ENCODE measurements at places on chromosomes 5 and 9.

- DNase-seq: no peak
Observed at GRCh38 chr9:75624998-75625397, 265.5 kb upstream of the PCSK5 start.

DNA sequence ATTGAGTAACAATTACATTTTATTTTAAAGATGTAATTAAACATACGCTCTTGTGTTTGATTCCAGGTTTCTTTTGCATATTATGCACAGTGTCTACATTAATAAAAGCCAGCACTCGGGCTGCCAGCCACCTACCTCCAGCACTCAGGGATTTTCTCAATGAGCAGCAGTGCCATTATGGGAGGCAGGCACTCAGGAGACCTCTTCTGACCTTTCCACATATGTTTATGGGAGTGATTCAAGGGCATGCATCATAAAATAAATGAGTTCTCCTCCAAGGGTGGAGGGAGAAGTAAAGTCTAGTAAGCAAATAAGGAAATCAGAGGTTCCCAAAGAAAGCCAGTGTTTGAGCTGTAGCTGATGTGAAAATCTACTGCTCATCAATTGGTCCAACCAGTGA, 119.8 kb upstream of the IRX2 start:
- DNase-seq: no peak

- DNase-seq: no peak
Observed at GRCh38 chr9:107465467-107466451, 23.8 kb downstream of the KLF4 start.

- no peak for DNase-seq
Observed at GRCh38 chr9:95887926-95888497, 12.5 kb downstream of the ERCC6L2 start.

GRCh38 chr5:137666461-137666850, 69.4 kb downstream of the KLHL3 start:
- DNase-seq: no peak

GRCh38 chr9:127449332-127449966, 1.8 kb downstream of the RPL12 start:
- DNase-seq: no peak

- no peak for DNase-seq
Observed at GRCh38 chr5:123124126-123124858, 35.3 kb downstream of the PRDM6 start.

DNA sequence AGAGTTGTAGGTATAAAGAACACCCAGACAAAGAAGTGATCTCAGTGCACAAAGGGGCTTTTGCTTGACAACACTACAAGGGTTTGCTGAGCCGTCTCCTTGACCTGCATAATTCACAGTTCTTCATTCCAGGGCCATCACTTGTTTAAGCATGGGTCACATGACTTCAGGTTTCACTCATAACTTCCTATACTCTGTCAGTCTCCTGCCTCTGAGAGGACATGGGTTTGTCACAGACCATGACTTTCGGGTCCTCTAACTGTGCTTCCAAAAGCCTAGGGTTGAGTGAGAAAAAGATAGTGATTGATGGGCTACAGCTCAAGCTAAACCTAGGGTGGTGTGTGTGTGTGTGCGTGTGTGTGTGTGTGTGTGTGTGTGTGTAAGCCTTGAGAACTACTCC, 166.4 kb downstream of the CDH6 start:
- no peak for DNase-seq

GRCh38 chr9:33153666-33154065, 13.5 kb downstream of the B4GALT1 start:
- no peak for DNase-seq

GRCh38 chr5:86858442-86858841, 240.7 kb downstream of the COX7C start:
- DNase-seq: no peak

- no peak for DNase-seq
Observed at GRCh38 chr5:163760498-163760897, 255.1 kb downstream of the MAT2B start.

DNA sequence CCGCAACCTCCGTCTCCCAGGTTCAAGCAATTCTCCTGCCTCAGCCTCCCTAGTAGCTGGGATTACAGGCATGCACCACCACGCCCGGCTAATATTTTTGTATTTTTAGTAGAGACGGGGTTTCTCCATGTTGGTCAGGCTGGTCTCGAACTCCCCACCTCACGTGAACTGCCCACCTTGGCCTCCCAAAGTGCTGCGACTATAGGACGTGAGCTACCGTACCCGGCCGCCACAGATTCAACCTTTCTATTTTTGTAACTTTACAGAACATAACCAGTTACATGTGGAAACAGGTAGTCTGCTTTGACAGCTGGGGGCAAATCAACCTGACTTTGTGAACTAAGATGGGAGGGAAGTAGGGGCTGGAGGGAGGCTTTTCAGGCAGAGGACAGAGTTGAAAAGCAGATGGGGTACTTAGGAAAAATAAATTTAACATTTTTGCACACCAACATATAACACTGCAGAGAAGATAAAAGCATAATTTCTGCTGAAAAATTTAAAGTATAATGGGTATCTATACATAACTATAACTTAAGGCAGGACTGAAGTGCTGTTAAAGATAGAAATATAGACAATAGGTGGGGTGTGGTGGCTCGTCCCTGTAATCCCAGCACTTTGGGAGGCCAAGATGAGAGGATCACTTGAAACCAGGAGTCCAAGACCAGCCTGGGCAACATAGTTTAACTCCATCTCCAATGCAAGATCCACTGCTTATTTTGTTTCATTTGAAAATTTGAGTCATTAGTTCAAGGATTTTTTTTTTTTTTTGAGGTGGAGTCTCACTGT, 5.1 kb downstream of the RPL37 start:
- DNase-seq: no peak

- no peak for DNase-seq
Observed at GRCh38 chr5:179199246-179199645, 139.1 kb downstream of the ZNF354C start.

DNA sequence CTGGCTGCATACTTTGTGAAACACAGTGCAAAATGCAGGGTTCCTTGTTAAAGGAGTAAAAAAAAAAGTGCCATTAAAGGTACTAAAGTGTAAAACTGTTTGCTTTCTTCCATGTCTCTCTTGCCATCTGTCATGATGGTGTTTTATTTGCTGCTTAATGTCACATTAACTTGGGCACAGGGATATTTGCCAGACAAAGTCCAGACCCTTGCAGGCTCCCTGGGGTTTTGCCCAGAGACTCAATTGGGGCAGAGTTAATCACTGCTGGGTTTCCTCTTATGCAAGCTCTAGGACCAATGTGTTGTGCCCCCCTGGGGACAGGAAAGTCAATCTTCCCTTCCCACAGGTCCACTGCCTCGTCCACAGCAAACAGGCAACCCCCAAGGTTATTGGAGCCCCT, 274.3 kb upstream of the SGCD start:
- DNase-seq: no peak

- DNase-seq: no peak
Observed at GRCh38 chr9:15157381-15157780, 149.6 kb downstream of the TTC39B start.

GRCh38 chr9:22813529-22813928, 366.9 kb downstream of the DMRTA1 start:
- no peak for DNase-seq

DNA sequence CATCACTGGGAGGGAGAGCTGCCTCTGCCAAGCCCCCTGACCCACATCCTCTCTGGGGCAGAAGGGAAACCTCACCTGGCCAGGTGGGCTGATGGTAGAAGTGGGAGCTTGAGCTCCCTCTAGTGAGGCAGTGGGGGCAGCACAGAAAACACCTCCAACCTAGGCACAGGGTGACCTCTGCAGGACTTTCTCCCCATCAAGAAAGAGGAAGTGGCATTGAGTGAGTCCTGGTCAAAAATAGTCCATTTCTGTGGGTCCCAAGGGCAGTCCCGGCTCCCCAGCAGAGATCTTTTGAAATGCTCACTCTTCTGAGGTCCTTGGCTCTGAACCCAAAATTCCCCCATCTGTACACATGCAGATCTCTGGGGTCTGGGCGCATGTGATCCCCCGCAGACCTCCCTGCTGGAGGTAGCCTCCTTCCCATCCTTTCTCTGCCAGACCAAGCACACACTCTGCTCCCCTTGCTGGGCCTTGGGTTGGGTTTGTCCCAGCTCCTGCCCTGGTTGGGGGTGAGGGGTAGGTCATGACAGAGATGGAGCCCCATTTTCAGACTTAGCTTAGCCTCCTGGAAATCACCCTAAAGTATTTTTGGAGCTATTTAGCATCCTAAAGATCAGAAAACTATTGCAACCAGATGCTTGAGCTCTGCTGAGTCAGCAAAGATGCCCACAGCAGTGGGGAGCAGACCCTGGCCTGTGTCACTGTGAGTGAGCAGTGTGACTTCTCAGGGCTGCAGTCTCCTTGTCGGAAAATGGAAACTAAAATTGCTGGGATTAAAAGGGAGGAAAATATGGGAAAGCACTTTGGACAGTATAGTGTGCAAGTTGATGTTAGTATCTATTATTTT, 41.6 kb upstream of the LCP2 start:
- DNase-seq: peak; percentile 29

- no peak for DNase-seq
Observed at GRCh38 chr5:51517838-51518237, 134.6 kb downstream of the ISL1 start.

DNA sequence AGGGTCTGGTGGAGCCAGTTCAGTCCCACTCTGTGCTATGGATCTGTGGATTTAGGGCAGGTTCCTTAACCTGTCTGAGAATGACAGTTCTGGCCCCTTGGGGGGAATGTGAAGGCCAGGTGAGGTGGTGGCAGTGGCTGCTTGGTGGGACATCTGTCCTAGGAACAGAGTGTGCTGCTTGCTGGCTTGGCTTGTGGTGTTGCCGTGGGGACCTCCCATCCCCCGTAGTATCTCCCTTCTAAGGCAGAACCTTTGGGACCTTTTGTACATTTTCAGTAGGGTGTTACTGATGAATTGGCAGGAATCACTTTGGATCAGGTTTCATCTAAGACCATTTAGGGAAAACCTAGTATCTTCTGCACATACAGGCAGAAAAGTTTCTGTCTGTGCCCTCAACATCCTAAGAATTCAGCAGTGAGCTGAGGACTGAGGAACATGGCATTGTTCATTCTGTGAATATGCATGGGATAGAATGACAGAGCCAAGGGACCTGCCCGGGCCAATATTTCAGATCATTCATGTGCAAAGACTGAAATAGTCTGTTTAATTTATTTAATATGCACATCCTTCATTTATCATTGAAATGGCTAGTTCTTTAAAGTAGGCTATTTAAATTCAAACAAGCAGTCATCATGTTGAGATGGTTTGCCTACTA, 64.6 kb downstream of the WNK2 start:
- DNase-seq: no peak
